ENCODE measurements at places on chromosomes 1 and 21. TPM values are rescaled to one million over a fixed set of nuclear protein-coding genes. Genes with fewer than 3 reads are reported as not detected.

DMBX1 gene
- total RNA-seq = not detected

SMIM1 gene
- 2.4 TPM for total RNA-seq

SYCP1 gene
- total RNA-seq = not detected

ZNF695 gene
- 5.3 TPM for total RNA-seq

OR6N1 gene
- not detected for total RNA-seq

KIF21B gene
- 10.4 TPM for total RNA-seq

ZSWIM5 gene
- 9.7 TPM for total RNA-seq

GRCh38 chr1:180358649-180359048 is 128.6 kb downstream of the LHX4 start:
- DNase-seq = peak; percentile 22
- H3K27ac ChIP-seq = no peak overlapping the region
- H3K4me1 ChIP-seq = no peaks in the 10 kb centered on the region
- H3K36me3 ChIP-seq = no peaks in the 10 kb centered on the region

DNA sequence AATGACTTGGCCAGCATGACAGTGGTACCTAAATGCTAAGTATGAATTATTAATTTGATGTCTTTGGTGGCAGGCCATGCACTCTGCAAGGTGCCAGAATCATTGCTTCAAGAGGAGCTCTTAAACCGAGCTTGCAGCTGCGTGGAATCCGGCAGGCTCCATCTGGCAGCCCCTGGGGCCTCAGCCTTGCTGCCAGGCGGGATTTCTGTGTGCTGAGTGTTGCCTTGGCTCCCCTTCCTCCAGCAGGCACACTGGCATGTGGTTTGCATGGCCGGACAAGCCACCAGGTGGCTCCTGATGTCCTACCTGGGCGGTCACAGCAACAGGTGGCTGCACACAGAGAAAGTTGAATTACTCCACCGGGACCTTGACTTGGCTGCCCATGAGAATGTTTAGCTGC is 155.4 kb downstream of the URB2 start:
- no peaks in the 10 kb centered on the region for H3K27me3 ChIP-seq
- H3K36me3 ChIP-seq = no peaks in the 10 kb centered on the region
- no peaks in the 10 kb centered on the region for H3K4me1 ChIP-seq
- peak; percentile 33 for DNase-seq
- no peak overlapping the region for H3K27ac ChIP-seq
- no peak overlapping the region for H3K4me3 ChIP-seq

DNA sequence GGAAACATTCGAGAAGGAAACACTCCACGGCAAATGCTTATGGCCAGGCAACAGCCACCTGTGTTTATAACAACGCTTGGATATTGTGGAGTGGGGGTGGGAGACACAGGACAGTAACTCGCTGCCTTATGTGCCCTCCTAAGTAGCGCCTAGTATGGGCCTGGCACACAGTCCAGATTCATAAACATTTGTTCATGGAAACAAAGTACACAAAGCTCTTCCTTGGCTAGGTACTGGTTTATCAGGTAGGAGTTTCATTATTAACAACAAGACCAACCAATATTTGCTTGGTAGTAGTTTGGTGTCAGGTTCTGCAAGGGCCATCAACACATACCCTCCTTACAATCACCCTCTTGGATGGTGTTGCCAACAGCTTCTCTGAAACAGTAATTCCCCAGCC is 23.4 kb downstream of the TMCO4 start:
- DNase-seq = no peak
- no peaks in the 10 kb centered on the region for H3K27me3 ChIP-seq
- peaks cover 5% of the 10 kb centered on the region for H3K36me3 ChIP-seq
- no peak overlapping the region for H3K27ac ChIP-seq

- no peak for DNase-seq
- H3K4me1 ChIP-seq = no peaks in the 10 kb centered on the region
- no peaks in the 10 kb centered on the region for H3K36me3 ChIP-seq
- H3K4me3 ChIP-seq = no peak overlapping the region
These were observed 375.3 kb downstream of the USH2A start for GRCh38 chr1:216047811-216048572.

- H3K27me3 ChIP-seq = no peaks in the 10 kb centered on the region
- H3K36me3 ChIP-seq = no peaks in the 10 kb centered on the region
- peak overlapping the region; percentile 72 for H3K27ac ChIP-seq
- no peak for DNase-seq
These were observed 4.3 kb upstream of the TTC22 start for GRCh38 chr1:54805466-54805865.

- H3K36me3 ChIP-seq = no peaks in the 10 kb centered on the region
- no peak overlapping the region for H3K4me3 ChIP-seq
These were observed 130.2 kb downstream of the CAPN8 start for GRCh38 chr1:223535319-223535718.

GRCh38 chr1:198107091-198107501 is 49.7 kb upstream of the NEK7 start:
- H3K4me1 ChIP-seq = no peaks in the 10 kb centered on the region
- no peak for DNase-seq
- H3K27me3 ChIP-seq = no peaks in the 10 kb centered on the region

DNA sequence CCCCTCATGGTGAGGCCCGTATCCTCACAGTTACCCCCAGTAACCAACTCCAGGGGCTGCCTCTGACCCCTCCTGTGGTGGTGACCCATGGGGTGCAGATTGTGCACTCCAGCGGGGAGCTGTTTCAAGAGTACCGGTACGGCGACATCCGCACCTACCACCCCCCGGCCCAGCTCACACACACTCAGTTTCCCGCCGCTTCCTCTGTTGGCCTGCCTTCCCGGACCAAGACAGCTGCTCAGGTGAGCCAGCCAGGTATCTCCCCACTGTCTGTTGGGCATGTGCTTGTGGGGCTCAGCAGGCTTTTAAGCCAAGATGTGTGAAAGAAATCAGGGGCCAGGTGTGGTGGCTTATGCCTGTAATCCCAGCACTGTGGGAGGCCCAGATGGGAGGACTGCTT is 39.9 kb downstream of the ZBTB17 start:
- no peaks in the 10 kb centered on the region for H3K27me3 ChIP-seq
- DNase-seq = no peak
- H3K36me3 ChIP-seq = peaks cover 12% of the 10 kb centered on the region
- no peak overlapping the region for H3K4me3 ChIP-seq
- H3K4me1 ChIP-seq = peaks cover 10% of the 10 kb centered on the region

DNA sequence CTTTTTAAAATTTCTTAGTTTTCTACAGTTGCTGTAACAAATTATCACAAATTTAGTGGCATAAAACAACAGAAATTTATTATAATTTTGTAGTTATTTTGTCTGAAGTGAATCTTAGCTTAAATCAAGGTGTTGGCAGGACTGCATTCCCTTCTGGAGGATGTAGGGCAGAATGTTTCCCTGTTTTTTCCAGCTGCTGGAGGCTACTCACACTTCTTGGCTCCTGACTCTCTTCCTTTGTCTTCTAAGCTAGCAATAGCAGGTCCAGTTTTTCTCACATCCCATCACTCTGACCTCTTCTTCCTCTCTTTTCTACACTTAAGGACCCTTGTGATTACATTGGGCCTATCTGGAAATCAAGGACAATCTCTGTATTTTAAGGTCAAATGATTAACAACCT is 84.1 kb downstream of the PKN2 start:
- H3K36me3 ChIP-seq = no peaks in the 10 kb centered on the region
- no peaks in the 10 kb centered on the region for H3K4me1 ChIP-seq
- no peak overlapping the region for H3K4me3 ChIP-seq
- H3K27me3 ChIP-seq = no peaks in the 10 kb centered on the region

DNA sequence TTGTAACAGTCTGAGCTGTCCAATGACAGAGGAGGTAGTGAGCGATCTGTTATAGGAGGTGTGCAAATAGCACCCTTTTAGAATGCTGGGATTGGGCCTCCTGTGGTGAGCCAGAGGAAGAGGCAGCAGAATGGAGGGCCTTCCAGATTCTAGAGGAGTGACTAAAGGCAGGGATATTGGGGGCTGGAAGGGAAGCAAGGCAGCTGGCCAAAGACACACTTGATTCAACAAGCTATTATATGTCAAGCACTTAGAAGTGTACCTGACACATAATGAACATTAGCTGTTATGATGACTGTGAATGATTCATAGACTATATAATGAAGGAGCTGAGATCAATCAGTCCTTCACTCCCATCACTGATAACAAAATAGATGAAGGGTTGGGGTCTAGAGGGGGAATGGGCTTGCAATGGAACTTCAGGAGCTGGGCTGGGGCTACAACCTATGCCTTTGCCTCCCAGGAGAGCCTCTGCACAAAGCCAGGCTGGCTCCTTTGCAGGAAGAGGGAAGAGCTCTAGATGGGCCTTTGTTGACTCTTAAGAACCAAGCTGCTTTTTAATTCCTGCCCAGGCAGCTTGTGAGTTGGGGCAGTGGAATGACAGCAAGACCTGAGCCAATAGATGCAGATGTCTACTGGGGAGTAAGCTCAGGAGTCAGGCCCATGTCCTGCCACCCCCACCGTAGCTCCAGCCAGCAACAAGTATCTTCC is 2.3 kb upstream of the MKNK1 start:
- no peak overlapping the region for H3K27ac ChIP-seq
- H3K4me1 ChIP-seq = peaks cover 8% of the 10 kb centered on the region
- H3K36me3 ChIP-seq = peaks cover 18% of the 10 kb centered on the region

DNA sequence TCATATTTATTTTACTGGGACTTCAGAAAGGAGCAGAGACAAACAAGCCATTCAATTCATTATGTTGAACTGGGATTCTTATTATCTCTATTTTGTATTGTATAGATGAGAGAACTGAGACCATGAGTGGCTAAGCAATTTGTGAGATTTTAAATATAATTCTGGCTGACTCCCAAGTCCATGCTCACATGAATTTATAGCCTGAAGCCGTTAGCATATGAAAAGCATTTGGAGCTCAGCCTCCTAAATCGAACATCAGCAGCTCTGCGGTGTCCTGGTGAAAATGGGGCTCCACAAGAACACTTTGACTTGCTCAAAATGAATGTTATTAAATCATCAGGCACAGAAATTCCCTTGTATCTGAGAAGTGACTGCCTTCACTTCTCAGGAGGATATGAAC is 96.8 kb upstream of the DPT start:
- H3K4me3 ChIP-seq = no peak overlapping the region
- no peaks in the 10 kb centered on the region for H3K36me3 ChIP-seq
- no peak overlapping the region for H3K27ac ChIP-seq
- no peaks in the 10 kb centered on the region for H3K4me1 ChIP-seq
- no peaks in the 10 kb centered on the region for H3K27me3 ChIP-seq

GRCh38 chr21:41570791-41571355 is 62.9 kb upstream of the TMPRSS2 start:
- no peak overlapping the region for H3K4me3 ChIP-seq
- H3K4me1 ChIP-seq = peaks cover 2% of the 10 kb centered on the region
- H3K27ac ChIP-seq = no peak overlapping the region
- no peaks in the 10 kb centered on the region for H3K27me3 ChIP-seq

DNA sequence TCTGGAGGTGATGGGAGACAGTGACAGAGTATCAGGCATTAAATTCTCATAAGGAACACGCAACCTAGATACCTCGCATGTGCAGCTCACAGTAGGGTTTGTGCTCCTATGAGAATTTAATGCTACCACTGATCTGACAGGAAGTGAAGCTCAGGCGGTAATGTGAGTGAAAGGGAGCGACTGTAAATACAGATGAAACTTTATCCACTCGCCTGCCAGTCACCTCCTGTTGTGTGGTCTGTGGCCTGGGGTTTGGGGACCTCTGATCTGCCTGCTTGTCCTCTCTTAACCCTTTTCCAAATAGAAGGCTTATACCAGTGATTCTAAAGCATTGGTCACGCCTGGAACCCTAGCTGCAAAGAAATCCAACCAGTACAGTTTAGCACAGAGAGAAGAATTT is 15.3 kb downstream of the GABPA start:
- no peaks in the 10 kb centered on the region for H3K27me3 ChIP-seq
- no peak overlapping the region for H3K4me3 ChIP-seq
- no peaks in the 10 kb centered on the region for H3K4me1 ChIP-seq
- H3K36me3 ChIP-seq = peaks cover 3% of the 10 kb centered on the region

- H3K36me3 ChIP-seq = no peaks in the 10 kb centered on the region
- no peak for DNase-seq
- H3K27ac ChIP-seq = no peak overlapping the region
- H3K4me3 ChIP-seq = no peak overlapping the region
These were observed 1.7 kb upstream of the KRTAP11-1 start for GRCh38 chr21:30882866-30883597.

GRCh38 chr1:7229186-7229585 is 443.9 kb downstream of the CAMTA1 start:
- no peaks in the 10 kb centered on the region for H3K4me1 ChIP-seq
- H3K27ac ChIP-seq = no peak overlapping the region
- H3K27me3 ChIP-seq = no peaks in the 10 kb centered on the region
- DNase-seq = peak; percentile 12
- no peaks in the 10 kb centered on the region for H3K36me3 ChIP-seq

DNA sequence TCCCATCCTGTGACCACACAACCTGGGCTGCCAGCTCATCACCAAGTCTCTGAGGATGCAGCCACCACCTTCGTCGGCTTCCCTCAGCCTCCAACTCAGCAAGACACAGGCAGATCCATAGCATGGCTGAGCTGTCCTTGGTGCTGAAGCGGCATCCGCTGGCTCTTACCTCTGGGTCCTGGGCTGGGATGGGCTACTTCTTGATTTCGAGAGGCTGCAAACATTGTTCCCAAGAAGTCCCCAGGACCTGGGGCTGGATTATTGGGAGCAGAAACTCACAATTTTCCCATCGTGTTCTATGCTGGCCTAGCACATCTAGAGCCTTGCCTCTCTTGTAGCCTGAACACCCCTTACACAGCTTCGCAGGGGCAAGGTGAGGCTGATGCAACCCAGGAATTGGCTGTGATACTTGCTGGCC is 24.9 kb upstream of the C1QA start:
- H3K27me3 ChIP-seq = peaks cover 7% of the 10 kb centered on the region
- no peaks in the 10 kb centered on the region for H3K4me1 ChIP-seq
- H3K36me3 ChIP-seq = no peaks in the 10 kb centered on the region
- H3K4me3 ChIP-seq = no peak overlapping the region
- peak; percentile 33 for DNase-seq
- H3K27ac ChIP-seq = no peak overlapping the region

DNA sequence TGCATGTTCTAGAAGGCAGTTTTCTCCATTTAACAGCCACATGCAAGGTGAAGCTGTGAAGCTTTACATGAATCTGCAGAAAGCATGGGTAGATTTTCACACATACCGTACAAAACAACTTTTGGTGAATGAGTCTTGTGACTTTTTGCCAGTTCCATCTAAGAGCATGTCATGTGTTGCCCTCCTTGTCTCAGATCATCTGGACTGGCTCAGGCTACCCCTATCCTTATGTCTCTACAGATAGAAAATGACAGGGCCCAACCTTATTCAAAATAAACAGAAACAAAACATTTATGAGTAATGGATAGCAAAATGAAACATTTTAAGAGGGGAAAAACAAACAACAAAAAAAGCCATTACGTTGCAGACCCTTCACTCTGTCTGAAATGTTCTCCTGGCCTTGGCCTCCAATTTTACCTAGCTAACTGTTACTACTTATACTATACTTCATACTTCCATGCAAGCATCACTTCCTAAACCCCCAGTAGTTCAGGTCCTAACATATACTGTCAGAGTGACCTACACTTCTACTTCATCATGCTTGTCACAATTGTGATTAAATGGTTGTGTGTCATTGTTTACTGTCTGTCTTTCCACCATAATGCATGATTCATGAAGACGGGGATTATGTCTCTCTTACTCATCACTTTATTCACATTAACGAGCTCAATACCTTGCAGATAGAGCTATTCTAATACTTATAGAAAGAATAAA is 39.0 kb downstream of the LRRC8C start:
- H3K27me3 ChIP-seq = no peaks in the 10 kb centered on the region
- no peaks in the 10 kb centered on the region for H3K4me1 ChIP-seq
- no peak overlapping the region for H3K4me3 ChIP-seq
- no peak for DNase-seq

- no peaks in the 10 kb centered on the region for H3K36me3 ChIP-seq
- H3K27me3 ChIP-seq = no peaks in the 10 kb centered on the region
- no peak overlapping the region for H3K4me3 ChIP-seq
- no peak overlapping the region for H3K27ac ChIP-seq
- H3K4me1 ChIP-seq = no peaks in the 10 kb centered on the region
These were observed 30.2 kb downstream of the TMEM50B start for GRCh38 chr21:33449616-33450015.
